Thoracic aorta (tissue), 2 donors: ENCODE measurements at places on chromosomes 12 and 14. TPM values are rescaled to one million over a fixed set of nuclear protein-coding genes. Genes with fewer than 3 reads are reported as not detected.

CD69 gene
- 5.8 TPM for total RNA-seq

TAS2R9 gene
- not detected for total RNA-seq

STAT6 gene
- total RNA-seq: 133 TPM

DNA sequence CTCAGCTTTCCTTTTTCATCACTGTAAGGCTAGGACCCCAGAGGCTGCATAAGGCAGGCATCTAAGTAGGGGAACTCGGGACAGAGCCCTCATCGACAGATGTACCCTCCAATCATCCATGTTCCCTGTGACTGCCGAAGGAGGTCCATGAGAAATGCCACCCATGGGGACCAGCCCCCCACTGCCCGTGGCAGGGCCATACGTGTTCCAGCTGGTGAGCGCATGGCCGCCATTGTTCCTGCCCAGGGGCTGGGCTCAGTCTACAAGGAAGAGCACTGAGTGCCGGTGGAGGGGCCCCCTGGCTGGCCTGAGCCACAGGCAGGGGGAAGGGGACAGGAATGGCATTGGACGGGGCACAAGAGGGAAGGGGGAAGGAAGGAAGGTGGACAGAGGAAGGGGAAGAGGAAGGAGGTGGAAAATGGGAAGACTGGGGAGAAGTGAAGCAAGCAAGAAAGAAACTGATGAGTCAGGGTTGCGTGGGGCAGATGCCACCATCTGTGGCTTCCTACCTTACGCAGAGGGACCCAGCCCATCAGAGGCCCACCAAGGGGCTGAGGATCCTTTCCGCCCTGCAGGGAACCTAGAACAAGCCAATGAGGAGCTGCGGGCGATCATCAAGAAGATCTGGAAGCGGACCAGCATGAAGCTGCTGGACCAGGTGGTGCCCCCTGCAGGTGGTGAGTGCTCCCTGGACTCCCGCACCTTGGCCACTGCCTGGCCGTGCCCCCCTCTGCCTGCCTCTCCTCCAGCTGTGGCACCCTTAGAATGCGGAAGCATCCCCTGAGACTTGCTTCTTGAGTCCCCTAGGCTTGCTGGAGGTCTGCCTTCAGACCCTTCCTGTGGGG, 120.6 kb upstream of the FKBP4 start:
- no peak overlapping the region for H3K27ac ChIP-seq
- H3K36me3 ChIP-seq: peaks cover 25% of the 10 kb centered on the region
- H3K27me3 ChIP-seq: no peaks in the 10 kb centered on the region
- DNase-seq: no peak
- H3K4me1 ChIP-seq: no peaks in the 10 kb centered on the region

DNA sequence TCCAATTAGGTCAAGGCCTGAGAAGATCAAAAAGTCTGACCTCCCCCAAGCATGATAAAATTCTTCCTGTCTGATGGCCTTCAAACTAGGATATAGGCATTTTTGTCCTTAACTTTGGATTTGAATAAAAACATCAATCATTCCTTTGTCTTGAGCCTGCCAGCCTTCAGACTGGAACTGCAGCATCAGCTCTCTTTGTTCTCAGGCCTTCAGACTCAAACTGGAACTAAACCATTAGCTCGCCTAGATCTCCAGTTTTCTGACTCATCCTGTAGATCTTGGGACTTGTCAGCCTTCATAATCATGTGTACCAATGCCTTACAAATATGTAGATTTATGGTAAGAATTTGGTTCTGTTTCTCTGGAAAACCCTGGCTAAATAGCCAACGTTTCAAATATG, 721.7 kb downstream of the GALC start:
- H3K27me3 ChIP-seq: no peaks in the 10 kb centered on the region
- H3K27ac ChIP-seq: no peak overlapping the region
- no peaks in the 10 kb centered on the region for H3K4me1 ChIP-seq
- H3K4me3 ChIP-seq: no peak overlapping the region
- no peaks in the 10 kb centered on the region for H3K36me3 ChIP-seq

GRCh38 chr12:109946505-109946904, 46.4 kb downstream of the TCHP start:
- H3K27me3 ChIP-seq: no peaks in the 10 kb centered on the region
- H3K27ac ChIP-seq: peak overlapping the region; percentile 43
- DNase-seq: no peak
- H3K36me3 ChIP-seq: peaks cover 2% of the 10 kb centered on the region
- H3K4me1 ChIP-seq: peaks cover 19% of the 10 kb centered on the region
- H3K4me3 ChIP-seq: no peak overlapping the region
